ENCODE measurements at places on chromosomes 2 and 18. TPM values are rescaled to one million over a fixed set of nuclear protein-coding genes. Genes with fewer than 3 reads are reported as not detected.
A peak's percentile ranks its signal among the peaks of the same experiment; 100 is the strongest.

GRCh38 chr18:6737833-6738232 lies 8.3 kb downstream of the ARHGAP28 start:
- DNase-seq, result no peak

DNA sequence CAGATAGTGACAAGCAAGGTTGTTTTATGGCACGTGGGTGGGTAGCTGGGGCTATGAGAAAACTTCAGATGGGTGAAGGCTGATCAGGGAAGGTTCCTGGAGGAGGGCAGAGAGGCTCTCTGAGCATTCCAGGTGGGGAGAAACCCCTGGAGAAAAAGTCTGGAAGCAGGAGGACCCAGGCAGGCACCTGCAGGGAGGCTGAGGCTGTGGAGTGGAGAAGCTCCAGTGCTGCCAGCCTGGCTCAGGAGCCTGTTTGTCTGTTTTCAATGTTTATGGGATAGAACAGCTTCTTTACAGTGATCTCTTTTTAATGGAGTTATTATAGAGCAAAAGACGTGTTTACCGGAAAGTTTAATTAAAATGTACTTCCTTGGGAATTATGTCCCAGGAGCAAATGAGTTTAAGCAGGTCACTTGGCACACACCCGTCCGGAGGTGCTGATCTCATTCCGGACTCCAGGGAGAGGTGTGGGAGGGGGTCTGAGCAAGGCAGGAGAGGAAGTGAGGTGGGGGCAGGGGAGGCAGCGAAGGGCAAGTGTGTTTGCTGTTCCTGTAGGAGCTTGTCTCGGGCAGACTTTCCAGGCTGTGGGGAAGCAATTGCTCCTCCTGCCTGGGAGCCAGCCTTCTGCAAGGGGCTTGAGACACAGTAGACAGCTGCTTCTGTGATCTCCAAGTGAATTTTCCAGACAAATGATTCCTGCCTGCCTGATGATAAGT lies 239.5 kb downstream of the MYCN start:
- peak; percentile 50 for DNase-seq

GRCh38 chr2:54224997-54225396 lies 31.0 kb downstream of the TSPYL6 start:
- DNase-seq, result no peak

GRCh38 chr2:188751816-188752215 lies 222.4 kb upstream of the COL3A1 start:
- no peak for DNase-seq

GRCh38 chr2:10002109-10002508 lies 41.2 kb upstream of the KLF11 start:
- DNase-seq, result no peak

- DNase-seq, result no peak
Observed at GRCh38 chr2:52416340-52416739, 1351.3 kb upstream of the CHAC2 start.

DNA sequence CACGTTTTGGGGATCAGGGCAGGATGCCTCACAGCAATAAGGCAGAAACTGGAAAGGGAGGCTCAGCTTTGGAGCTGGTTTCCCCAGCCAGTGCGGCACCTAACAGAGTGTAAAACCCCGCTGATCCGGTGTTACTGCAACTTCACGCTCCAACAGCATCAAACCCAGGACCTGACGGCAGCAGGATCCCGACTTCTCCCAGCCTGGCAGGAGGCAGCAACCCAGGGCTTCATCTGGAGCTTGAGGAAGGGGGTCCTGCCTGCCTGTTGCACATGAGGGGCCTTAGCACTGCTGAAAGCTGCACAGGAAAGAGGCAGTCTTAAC lies 209.8 kb downstream of the MGAT5 start:
- DNase-seq, result peak; percentile 36

DNA sequence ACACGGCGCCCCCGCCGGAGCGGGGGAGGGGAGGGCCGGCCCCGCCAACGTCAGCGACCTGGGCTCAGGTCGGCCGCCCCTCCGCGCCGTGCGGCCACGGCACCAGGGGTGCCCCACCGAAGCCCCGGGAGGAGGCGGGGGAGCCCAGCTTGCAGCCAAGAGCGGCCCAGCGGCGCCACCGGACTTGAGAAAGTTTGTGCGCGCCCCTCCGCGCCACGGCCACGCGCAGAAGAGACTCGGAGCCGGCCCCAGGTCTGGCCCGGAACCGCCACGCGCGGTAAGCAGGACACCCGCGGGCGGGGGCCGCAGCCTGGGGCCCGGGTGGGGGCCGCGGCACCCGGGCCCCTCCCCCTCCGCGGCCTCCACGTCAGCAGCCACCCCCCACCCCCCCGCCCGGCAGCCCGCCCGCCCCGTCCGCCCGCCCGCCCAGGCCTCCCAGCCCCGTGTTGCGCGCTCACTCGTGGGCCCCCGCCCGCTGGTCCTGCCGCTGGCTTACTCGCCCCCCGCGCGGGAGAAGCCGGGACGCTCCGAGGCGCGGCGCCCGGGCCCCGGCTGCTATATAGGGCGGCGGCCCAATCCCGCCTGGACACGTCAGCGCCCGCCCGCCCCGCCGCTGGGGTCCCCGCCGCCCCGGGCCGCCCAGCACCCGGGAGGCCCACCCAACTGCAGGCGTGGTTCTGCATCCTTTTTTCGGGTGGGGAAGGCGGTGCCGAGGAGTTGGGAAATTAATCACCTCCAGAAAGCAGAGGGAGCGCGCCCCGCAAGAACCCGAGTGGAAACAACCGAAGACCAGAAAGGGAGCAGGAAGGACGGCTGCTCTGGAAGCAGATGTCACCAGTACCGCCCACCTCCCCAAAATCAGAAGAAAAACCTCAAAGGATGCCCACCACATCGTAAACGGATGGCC lies 42.9 kb downstream of the HDLBP start:
- peak; percentile 92 for DNase-seq

GRCh38 chr18:58216071-58216481 lies 172.1 kb downstream of the NEDD4L start:
- no peak for DNase-seq

Gene EMILIN2
- total RNA-seq, result 21.0 TPM

Gene SPDYA
- 0.86 TPM for total RNA-seq

Gene KHK
- 7.8 TPM for total RNA-seq

Gene ANKRD30B
- not detected for total RNA-seq

Gene CFAP53
- not detected for total RNA-seq

Data from posterior vena cava (tissue), 2 donors.